Posterior cingulate gyrus (tissue), 11 donors: ENCODE measurements at places on chromosomes 16 and 17.

DNA sequence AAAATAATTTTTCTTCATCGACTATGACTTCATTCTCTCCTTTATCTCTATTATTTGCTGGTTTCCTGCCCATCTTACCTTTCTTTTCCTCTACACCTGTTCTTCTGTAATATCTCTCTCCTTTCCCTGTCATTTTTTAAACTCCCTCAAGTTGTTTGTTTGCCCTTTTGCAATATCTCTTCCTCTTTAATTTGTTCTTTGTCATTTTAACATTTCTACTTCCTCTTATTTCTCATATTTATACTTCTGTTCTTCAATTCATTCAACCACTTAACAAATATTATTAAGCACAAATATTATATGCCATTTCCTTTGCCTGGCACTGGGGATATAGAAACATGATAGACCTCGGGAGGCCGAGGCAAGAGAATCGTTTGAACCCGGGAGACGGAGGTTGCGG lies 22.6 kb downstream of the MAP3K3 start:
- no peak for DNase-seq

- DNase-seq, result no peak
Observed at GRCh38 chr16:68244481-68244902, 681 bp upstream of the PLA2G15 start.

DNA sequence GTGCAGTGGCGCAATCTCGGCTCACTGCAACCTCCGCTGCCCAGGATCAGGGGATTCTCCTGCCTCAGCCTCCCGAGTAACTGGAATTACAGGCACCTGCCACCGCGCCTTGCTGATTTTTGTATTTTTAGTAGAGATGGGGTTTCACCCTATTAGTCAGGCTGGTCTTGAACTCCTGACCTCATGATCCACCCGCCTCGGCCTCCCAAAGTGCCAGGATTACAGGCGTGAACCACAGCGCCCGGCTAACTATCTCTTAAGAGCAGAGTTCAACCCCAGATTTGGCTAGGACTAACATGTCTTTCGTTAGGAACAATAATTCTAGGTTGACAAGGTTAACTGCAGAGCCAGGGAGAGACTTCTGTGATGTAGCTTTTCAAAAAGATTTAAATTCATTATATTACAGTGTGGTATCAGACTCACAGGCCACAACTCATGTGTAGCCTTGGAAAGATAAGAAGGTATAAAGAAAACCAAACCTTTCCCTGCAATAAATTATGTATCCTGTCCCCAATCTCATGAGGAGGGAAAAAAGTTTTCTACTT lies 4.3 kb downstream of the CHTF8 start:
- DNase-seq, result no peak

- no peak for DNase-seq
Observed at GRCh38 chr17:11642655-11643054, 44.4 kb downstream of the DNAH9 start.

DNA sequence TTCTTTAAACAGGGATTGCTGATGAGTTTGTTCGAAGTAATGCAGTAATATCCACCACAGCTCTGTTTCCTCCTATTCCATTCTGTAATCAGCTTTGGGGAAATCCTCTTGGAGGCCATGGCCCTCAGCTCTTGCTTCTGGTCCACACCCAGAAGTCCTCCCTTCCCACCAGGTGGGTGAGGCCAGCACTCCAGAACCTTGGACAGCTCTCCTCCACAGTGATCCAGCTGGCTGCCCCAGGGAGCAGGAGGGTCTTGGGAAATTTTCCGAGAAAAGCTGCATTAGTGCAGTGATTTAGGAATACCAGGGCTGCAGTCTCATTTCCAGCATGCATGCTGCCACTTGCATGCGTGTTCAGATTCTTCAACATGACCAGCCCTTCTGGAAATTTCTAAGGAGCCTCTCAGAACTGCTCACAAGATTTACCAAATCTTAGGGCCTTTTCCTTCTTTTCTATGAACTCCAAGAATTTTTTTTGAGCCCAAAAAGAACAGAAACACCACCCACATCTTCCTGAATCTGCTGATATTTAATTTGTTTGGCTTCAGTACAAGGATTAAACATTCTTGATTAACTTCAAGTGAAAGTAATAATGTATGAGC lies 4.2 kb downstream of the SMPD3 start:
- no peak for DNase-seq

DNA sequence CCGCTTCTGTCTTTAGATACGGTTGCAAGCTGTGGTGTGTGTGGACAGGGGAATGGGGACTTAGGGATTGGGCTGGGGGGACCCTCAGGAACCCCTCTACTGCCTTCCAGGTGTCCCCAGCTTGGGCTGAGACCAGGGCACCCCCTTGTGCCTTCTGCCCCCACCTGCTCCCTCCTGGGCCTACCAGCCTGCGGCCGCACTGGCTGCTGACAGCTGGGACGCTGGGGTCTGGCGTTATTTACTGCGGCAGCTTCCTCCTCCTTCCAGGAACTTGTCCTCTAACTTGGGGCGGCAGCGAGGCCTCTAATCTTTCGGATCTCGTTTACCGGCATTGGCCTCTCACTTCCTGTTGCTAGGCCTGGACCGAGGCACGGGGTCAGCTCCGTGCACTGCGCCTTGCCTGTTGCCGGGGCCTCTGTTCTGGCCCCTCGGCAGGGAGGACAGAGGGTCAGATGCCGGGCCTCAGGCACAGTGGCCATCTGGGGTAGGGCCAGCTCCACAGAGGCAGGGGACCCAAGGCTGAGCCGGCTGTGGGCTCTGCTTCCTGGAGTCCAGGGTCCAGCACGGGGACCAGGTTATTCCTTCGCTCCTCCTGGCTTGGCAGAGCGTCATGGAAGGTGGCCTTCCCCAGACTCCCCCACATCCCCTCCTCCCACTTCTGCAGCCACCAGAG lies 31.8 kb downstream of the TMEM235 start:
- DNase-seq, result no peak

DNA sequence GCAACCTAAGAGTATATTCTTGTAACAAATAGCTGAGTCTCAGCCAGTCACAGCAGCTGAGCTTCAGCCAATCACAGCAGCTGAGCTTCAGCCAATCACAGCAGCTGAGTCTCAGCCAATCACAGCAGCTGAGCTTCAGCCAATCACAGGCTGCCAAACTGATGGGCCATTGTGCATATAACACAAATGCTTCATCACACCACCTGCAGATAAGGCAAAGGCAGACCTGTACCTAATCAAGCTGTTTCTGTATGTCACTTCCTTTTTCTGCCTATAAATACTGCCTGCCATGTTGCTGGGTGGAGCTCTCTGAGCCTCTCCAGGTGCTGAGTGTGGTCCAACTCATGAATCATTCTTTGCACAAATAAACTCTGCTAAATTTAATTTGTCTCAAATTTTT lies 19.9 kb downstream of the MYH13 start:
- DNase-seq, result no peak

- DNase-seq, result no peak
Observed at GRCh38 chr17:32854207-32854606, 22.7 kb downstream of the MYO1D start.

DNA sequence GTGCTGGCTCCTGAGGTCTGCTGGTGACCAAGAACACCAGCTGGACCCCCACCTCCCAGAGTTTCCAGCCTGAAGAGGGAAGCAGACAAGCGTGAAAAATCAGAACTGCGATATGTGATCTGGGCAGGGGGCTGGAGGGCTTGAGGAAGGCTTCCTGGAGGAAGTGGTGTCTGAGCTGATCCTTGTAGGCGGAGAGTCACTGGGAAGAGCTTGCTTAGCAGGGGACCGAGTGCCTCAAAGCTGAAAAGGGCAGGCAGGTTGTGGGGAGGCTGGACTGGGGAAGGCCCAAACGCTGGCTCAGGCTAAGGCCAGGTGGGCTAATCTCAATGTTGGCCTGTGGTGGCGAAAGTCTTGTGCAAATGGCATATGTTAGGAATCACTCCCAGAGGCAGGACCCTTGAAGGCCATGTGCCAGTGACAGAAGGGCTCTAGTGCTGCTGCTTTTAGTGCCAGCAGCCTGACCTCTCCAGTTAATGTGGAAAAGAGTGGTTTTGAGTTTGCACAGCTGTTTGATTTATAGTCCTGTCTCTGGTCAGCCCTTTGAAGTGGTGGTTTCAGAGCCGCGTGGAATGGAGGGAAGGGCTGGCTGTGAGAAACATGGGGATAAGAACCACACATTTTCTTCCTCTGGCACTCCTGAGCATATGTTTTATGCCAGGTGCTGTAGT lies 85.3 kb upstream of the LGALS9 start:
- no peak for DNase-seq

DNA sequence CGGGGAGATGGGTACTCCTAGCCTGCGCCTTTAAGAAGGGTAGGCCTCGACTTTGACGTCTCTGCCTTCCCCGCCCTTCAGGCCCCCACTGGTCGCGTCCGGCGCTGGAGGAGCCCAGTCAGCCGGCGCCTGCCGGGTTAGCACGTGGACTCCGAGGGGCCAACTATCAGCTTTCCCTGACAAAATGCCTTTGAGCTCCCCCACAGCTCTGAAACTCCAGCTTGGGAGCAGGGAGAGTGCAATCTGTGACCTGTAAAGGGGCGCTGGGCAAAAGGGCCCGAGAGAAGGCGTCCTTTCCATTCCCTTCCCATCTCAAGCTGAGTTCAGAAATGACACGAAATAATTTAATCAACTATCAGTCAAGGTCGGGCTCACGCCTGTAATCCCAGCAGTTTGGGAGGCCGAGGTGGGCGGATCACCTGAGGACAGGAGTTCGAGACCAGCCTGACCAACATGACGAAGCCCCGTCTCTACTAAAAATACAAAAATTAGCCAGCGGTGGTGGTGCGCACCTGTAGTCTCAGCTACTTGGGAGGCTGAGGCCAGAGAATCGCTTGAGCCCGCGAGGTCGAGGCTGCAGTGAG lies 2.3 kb upstream of the SLC25A39 start:
- peak; percentile 100 for DNase-seq

- no peak for DNase-seq
Observed at GRCh38 chr16:84692451-84693214, 7.2 kb upstream of the USP10 start.
